SJCRH30 (cell line): ENCODE measurements at places on chromosomes 12 and 14. TPM values are rescaled to one million over a fixed set of nuclear protein-coding genes. Genes with fewer than 3 reads are reported as not detected.

The PPM1H gene
- total RNA-seq = 4.1 and 4.3 TPM in 2 replicates

The SPTLC2 gene
- total RNA-seq = 15.1 and 15.8 TPM in 2 replicates

The GLIPR1L2 gene
- total RNA-seq = not detected in 2 replicates

The ADAM21 gene
- total RNA-seq = 0.15 and 0.67 TPM in 2 replicates

The KRT73 gene
- total RNA-seq = not detected in 2 replicates

The TMEM30B gene
- total RNA-seq = 6.2 and 7.4 TPM in 2 replicates

The TCTN1 gene
- total RNA-seq = 15.1 and 15.7 TPM in 2 replicates

The METTL1 gene
- total RNA-seq = 316 and 341 TPM in 2 replicates

The CELA1 gene
- total RNA-seq = not detected in 2 replicates

The ADSS1 gene
- total RNA-seq = 0.58 and 1.2 TPM in 2 replicates

The TPPP2 gene
- total RNA-seq = not detected in 2 replicates

The BMP4 gene
- 42.5 and 42.9 TPM in 2 replicates for total RNA-seq

The ASCL1 gene
- total RNA-seq = not detected in 2 replicates

- peak; percentile 89 for DNase-seq
These were observed 2.9 kb downstream of the SCNN1A start for GRCh38 chr12:6372403-6373003.

- no peak for DNase-seq
These were observed 13.1 kb downstream of the NAA30 start for GRCh38 chr14:57403521-57403864.

- DNase-seq = peak; percentile 44
These were observed 6.7 kb downstream of the CDKN1B start for GRCh38 chr12:12723681-12724420.

DNA sequence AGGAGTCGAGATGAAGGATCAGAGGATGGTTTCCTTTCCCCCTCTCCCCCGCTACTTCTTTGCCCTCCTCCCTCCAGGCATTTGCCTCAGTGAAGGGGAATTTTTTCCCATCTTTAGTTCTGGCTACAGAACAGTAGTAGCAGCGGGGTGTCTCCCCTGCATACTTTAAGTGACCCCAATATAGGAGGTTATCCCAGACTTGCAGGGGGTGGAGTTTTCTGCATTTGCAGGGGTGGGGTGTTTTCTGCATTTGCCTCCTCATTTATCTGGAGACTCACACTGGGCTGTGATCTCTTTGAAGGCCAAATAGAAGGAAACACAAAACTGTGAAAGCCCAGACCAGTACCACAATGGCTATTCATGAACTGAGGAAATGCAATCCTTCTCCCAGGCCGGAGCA, 19.8 kb downstream of the PTPRB start:
- no peak for DNase-seq

DNA sequence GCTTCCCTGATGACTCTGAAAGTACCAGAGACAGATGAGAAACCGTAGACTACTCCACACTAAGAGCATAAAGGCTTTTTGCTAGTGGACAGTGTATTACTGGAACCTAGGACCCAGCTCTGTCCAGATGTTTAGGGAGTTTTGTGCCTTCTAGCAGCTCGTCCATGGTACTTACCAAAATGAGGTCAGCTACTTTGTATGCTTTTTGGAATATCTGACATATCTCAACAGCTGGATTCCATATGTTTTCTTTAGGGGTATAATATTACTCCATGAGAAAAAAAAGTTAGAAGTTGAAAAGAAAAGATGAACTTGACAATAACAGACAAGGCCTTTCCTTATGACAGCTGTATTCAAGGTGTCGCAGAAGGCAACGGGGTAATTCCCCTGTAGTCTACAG, 32.1 kb upstream of the FRMD6 start:
- DNase-seq = peak; percentile 65

GRCh38 chr14:77681196-77682157, 26.3 kb downstream of the ALKBH1 start:
- no peak for DNase-seq

DNA sequence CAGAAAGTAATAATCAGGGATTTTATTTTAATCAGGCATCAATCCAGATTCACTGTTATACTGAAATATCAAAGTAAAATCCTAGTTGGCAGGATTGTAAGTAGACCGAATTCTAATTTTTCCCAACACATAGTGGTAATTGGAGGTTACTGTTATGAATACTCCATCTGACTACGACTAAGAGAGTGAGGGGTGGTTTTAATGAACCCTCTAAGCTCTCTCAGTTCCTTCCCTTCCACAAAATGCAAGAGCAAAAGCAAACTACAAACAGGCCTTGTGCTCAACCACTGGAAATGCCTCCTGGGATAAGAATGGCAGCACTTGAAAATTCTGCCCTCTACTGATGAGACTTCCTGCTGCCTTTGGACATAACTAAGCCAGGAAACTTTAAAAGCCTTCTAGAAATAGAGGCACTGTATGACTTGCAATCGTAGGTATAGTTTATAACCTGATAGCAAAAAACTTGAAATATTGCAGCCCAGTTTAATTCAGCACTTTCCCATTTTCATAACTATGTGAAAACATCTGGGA, 184.8 kb downstream of the SLC16A7 start:
- DNase-seq = no peak

DNA sequence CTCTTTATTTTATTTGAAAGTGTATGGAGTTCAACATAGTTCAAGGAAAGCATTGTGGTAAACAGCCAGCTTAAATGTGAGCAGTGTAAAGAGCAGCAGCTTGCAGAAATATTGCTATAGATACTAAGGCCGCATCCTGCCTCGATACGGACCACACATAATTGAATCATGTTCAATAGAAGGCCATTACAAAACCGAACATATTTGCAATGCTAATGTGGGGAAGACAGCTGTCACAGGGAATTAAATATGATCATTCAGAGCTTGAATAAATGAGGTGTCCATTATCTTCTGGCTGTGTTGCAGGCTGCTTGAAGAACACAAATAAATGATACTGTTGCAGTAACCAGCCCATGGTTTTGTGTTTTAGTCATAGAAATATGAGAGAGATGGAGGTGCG, 173.2 kb downstream of the BRMS1L start:
- no peak for DNase-seq

GRCh38 chr12:45577844-45578399, 151.6 kb upstream of the ARID2 start:
- DNase-seq = no peak

DNA sequence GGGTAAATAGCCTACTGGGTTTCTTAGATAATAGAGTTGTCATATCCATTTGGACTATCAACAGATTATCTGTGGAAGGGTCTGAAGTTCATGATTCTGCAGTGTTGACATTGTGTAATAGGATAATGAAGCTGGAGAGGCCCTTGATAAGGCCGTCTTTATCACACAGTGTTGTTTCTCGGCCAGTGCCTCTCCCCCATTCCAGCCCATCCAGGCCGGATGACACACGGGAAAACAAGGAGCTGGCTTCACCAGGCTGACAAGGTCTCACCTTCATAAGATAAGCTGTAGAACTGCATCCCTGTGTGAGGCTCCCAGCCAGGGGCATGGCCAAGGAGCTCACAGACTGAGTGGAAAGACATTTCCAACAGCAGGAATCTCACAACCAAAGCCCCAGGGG, 8.7 kb upstream of the EML1 start:
- no peak for DNase-seq

- no peak for DNase-seq
These were observed 295.6 kb downstream of the PCNX1 start for GRCh38 chr14:71202881-71203280.

DNA sequence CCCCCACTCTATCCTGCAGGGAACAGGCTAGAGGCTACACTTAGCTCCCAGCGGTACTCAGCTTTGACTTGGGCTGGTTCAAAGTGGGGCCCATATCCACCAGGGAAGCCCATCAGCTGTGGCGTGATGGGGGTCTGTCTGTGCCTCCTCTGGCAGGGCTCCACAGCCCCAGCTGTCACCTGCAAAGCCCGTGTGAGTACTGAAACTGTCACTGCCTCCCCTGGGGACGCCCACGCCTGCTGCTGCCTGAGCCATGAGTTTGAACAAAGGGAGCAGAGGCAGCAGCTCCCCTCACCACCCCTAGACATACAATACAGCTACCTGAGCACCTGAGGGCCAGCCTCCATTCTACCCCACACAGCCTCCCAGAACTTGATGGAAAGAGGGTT, 5.0 kb downstream of the REM2 start:
- DNase-seq = peak; percentile 16
